Fibroblast of the aortic adventitia (primary cell): ENCODE measurements at places on chromosomes 7 and 10.

DNA sequence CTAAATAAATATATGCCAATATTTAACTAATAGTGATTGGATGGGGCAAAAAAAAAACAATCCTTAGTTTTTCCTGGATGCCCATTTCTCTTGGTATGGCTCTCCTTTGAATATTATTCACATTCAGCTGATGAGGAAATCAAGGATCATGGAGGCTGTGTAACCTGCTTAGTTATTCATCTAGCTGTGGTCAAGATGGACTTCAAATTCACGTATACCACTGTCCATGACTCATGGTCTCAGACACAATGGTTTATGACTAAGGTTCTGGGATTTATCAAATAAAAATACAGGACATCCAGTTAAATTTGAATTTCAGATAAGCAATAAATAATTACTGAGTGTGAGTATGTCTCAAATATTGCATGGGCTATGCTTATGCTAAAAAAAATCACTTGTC, 191.5 kb upstream of the CELF2 start:
- DNase-seq = peak; percentile 94

GRCh38 chr10:103096130-103096529, 96.9 kb downstream of the NT5C2 start:
- DNase-seq = no peak

DNA sequence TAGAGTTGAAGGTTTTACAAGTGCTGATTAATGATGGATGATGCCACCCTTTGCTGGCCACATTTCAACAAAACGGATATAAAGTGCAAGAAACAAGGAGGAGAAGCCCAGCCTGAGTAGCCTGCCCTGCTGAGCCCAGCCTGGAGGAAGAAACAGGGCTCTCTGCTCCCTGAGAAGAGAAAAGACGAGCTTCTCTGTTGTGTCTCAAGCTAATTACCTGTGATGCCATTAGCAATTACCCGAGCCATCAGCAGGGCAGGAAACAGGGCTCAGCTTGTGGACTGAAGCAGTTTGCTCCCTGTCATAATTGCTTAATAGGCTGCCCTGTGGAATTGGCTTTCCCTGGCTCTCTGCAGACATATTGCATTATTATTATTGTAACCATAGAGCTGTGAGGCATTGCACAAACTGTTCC, 709.3 kb upstream of the AUTS2 start:
- no peak for DNase-seq

GRCh38 chr10:13383399-13383761, 35.3 kb upstream of the SEPHS1 start:
- DNase-seq = no peak

GRCh38 chr7:133484086-133484485, 231.2 kb downstream of the EXOC4 start:
- DNase-seq = no peak
